Iris pigment epithelial cell (primary cell): ENCODE measurements at places on chromosomes 7 and 10.

DNA sequence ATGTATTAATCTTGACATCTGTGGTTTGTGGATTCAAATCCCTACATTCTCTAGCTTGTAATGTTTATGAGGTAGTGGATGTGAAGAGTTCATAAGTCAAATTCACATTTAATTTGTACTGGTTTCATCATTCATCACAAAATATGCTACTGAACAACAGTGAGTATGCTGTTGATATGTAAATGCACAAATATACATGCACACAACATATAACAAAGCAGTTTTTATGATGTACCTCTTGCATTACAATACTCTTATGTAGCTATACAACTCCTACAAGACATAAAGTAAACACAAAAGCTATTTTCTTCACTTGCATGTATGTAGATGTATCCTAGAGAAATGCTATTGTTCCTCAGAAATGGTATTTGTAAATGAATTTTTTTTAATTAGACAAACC, 111.0 kb upstream of the ANTXRL start:
- no peak for DNase-seq

DNA sequence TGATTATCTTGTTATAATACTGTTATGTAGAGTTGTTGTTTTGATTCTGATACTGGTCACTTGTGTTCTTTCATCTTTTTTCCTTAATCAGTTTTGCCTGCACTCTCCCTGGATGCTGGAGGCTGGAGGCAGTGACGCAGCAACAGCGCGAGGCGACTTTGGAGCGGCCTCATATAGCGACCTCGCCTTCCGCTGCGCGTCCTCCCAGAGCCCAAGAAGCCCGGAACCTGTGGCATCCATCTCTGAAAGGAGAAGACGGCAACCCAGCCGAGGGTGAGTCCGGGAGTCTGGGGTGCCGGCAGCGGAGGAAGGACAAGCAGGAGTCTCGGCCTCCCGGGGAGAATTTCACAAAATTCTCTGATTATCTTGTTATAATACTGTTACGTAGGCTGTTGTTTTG, 161.2 kb downstream of the ZNF33B start:
- no peak for DNase-seq

DNA sequence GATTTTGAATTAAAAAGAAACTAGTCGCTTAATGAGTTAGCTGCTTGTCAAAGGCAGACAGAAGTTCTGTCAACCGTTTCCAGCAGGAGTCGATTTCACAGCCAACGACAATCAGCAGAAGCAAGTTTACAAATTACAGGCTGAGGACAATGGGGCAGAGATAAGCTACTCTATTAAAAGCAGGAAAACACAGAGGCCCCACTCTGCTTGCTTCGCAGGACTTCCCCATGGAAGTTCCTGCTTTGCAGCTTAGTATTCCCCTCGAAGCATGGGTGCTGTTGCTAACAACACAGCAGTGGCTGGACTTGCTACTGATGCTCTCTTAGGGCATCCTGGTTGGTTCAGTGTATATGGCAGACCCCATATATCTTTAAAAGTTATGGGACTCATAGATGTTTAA, 50.8 kb upstream of the KLF6 start:
- no peak for DNase-seq

GRCh38 chr10:123133541-123134342, 2.0 kb upstream of the HMX3 start:
- DNase-seq, result no peak

DNA sequence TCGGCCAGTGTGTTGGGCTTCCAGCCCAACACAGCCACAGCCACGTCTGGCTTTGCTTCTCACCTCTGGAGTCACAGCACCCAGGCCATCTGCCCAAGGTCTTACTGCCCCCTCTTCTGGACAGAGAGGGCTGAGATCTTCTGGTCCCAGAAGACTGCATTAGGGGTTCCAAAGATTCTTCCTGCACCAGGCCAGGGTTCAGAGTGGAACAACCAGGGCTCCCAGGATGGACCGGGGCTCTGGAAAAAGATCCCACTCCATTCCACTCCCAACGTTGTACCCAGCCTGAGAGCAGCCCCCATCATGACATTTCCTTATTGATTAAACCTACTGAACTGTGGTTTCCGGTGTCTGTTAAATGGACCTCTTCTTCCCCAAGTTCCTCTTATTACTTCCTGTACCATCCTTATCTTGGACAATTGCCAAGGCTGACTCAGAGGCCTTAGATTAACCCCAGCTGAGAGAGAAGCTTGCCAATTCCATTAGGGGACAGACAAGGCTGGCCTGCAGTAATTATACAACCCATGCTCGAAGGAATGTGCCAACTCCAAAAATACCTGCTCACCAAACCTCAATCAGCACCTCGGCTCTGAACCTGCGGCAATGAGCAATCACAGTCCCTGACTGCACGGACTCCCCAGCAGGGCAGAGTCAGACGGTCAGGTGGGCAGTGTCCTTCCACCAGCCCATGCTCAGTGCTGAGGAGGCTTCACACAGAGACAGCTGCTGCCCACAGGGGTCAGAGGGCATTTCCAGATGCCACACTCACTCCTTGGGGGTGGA, 47.9 kb upstream of the NPFFR1 start:
- DNase-seq, result peak; percentile 94

- DNase-seq, result no peak
Measured at GRCh38 chr10:33236916-33237315, 97.6 kb downstream of the NRP1 start.

DNA sequence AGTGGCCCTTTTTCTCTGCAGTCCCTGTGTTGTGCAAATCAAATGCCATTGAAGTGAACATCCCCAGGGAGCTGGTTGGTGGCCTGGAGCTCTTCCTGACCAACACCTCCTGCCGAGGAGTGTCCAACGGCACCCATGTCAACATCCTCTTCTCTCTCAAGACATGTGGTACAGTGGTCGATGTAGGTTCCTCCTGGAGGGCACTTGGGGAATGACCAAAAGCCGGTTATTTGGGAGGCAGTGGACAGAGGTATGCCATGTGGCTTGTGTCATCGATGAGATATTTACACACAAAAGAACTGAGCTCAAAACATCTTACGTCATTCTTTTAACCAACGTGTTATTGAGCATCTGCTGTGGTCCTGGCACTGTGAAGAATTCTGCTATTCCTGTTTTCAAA, 19.7 kb downstream of the OIT3 start:
- no peak for DNase-seq

GRCh38 chr7:149307775-149308501, 45.9 kb downstream of the ZNF783 start:
- DNase-seq, result no peak

DNA sequence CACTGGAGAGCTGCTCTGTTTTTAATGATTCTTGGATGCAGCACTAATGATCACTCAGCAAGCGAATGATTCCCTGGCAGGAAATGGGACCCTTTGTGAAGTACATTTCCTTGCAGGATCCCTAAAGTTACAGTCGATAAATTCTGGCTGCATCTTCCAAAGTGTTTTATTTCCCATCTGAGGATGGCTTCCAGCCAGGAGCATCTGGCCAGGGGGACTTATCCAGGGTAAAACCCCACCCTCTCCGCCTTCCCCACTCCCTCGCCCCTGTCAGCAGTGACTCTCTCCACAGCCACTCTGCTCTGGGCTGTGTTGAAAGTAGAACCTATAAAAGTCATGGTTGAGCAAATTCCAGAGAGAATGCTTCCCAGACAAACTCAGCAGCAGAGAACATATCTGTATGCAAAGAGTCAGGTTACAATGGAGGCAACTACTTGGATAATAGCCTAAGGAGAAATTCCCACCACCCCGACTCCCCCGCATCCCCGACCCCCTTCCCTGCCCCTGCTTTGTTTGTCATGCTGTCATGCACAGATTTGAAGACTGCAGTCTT, 111.0 kb upstream of the ANLN start:
- DNase-seq, result peak; percentile 77

DNA sequence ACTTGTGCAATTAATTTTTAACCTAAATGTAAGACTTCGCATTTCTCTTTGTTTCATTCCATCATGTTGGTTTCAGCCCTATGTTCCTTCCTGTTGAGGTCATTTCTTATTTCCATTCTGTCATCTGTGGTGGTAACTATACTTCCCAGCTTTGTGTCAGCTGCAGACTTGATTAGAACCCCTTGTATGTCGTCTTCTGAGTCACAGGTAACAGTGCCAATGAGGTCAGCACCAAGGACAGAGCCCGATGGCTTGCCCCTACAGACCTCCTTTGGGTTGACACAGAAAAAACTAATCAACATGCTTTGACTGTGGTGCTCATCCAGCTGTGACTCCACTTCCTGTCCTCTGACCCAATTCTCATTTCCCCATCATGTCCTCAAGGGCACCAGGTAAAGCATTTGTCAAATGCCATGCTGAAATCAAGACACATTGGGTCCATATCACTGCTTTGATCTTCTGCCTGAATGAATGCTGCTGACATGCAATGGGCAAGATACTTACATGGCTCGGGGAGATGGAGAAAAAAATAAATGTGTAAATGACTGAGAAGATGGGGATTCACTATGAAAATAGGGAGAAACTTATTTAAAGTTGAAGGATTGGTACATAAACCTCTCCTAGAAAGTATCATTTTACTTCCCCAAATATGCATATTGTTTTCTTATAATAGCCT, 25.6 kb upstream of the CRTAC1 start:
- peak; percentile 7 for DNase-seq

DNA sequence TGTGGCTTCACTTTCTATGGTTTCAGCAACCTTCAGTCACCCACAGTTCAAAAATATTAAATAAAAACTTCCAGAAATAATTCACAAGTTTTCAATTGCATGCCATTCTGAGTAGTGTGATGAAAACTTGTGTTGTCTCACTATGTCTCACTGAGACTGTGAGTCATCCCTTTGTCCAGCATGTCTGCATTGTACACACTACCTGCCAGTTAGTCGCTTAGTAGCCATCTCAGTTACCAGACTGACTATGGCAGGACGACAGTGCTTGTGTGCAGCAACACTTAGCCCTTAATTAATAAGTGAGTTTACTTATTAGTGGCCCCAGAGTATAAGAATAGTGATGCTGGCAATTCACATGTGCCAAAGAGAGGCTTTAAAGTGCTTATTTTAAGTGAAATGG, 22.5 kb downstream of the CCDC186 start:
- DNase-seq, result peak; percentile 93

DNA sequence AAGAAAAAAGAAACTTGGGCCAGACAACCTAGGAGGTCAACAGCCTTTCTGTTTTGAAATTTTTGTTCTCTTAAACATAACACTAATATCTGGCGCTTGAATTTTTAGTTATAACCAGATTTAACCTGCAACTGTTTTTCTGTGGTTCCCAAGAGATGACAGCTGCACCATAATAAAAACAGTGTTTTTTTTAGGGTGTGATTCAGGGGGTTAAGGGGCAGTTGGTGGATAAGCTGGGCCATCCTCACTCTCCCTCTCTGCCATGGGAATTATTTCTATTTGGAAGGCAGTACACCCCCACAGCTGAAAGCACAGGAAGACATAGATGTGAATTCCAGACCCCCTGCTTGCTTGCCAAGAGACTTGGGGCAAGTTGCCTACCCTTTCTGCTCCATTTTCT, 20.1 kb upstream of the TM9SF3 start:
- no peak for DNase-seq

DNA sequence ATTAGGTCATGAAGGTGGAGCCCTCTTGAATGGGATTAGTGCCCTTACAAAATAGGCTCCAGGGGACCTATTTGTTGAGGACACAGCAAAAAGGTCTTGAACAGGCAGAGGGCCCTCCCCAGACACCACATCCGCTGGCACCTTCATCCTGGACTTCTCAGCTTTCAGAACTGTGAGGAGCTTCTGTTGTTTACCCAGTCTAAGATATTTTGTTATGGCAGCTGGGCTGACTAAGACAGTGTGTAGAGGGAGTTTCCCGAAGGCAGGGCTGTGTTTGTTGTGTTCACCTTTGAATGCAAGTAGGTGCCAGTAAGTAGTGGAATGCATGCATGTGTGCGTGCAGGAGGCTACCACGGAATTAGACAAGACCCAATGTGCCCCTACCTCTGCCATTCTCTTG, 106.7 kb downstream of the PTPRE start:
- peak; percentile 44 for DNase-seq

- DNase-seq, result no peak
Measured at GRCh38 chr10:101130984-101131961, at the start of gene TLX1. Gene TLX1 (plus strand): TSS chr10:101131300. CDS start chr10:101131542, 242 bp downstream.

DNA sequence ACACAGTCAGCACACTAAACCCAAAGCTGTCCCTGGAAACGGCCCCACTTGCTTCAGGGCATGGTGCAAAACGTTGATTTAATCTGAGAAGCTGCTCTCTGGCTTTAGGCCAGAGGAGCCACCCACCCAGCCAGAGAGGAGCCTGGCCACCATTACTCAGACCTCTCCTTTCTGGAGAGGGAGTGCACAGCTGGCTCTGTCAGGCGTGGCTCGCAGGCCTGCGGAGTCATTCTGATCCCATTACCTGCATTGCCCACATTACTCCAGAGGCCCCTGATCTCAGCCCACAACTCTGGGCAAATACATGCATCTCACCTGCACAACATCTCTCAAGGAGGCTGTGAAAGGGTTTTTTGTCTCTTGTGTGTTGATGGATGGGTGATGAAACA, 370.0 kb upstream of the IGFBP3 start:
- peak; percentile 42 for DNase-seq

- DNase-seq, result no peak
Measured at GRCh38 chr7:123864436-123864835, 19.5 kb downstream of the HYAL4 start.

DNA sequence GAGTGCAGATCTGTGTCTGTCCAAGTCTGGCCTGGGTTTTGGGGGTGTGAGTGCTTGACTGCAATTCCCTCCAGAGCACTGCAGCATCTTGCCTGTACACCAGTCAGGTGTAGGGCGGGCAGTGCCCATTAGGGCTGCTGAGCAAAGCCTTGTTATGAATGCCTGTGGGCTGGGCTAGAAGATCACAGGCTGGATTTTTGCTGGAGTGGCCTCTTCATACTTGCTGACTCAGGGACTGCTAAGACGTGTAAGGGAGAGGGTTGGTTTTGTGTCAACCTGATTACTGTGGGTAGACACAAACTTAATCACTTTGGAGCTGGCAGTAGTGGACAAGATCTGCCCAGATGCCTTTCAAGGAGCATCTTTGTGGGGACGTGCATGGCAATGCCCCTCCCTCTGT, 29.6 kb downstream of the DMBT1 start:
- DNase-seq, result no peak

DNA sequence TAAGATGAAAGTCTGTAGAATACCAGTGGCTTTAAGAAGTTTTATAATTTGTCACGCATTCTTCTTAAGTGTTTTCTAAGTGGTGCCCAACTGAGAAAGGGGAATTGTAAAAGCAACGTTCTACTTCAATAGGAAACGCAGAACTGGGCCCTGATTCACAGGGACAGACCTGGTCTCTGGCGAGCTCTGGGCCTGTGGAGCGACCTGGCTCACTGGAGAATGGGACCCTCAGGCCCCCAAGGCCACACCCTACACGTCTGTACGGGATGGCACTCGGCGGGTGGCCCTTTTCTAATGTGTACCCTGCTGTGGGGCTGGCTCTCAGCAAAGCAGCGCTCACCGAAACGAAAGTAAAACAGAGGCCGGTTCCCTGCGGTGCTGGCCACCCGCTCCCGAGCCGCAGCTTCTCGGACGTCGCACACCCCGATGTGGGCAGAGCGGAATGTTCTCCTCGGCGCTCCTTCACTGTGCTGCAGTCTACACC, 205.0 kb downstream of the DIP2C start:
- peak; percentile 72 for DNase-seq

- no peak for DNase-seq
Measured at GRCh38 chr10:112045938-112046337, 137.6 kb downstream of the GPAM start.
